ENCODE measurements at places on chromosomes 1 and 21.

GRCh38 chr1:204041803-204042505, 31.0 kb upstream of the SOX13 start:
- peak overlapping the region; percentile 13 for H3K27ac ChIP-seq
- no peaks in the 10 kb centered on the region for H3K36me3 ChIP-seq
- H3K4me3 ChIP-seq, result no peak overlapping the region
- peaks cover 6% of the 10 kb centered on the region for H3K4me1 ChIP-seq
- H3K27me3 ChIP-seq, result no peaks in the 10 kb centered on the region

GRCh38 chr1:169106095-169106920, at the start of gene ATP1B1:
TSS of gene ATP1B1 (plus strand) at chr1:169106690. CDS start at chr1:169106830, 140 bp downstream.
- peak; percentile 54 for DNase-seq
- no peaks in the 10 kb centered on the region for H3K27me3 ChIP-seq
- H3K36me3 ChIP-seq, result no peaks in the 10 kb centered on the region
- H3K4me1 ChIP-seq, result peaks cover 11% of the 10 kb centered on the region

DNA sequence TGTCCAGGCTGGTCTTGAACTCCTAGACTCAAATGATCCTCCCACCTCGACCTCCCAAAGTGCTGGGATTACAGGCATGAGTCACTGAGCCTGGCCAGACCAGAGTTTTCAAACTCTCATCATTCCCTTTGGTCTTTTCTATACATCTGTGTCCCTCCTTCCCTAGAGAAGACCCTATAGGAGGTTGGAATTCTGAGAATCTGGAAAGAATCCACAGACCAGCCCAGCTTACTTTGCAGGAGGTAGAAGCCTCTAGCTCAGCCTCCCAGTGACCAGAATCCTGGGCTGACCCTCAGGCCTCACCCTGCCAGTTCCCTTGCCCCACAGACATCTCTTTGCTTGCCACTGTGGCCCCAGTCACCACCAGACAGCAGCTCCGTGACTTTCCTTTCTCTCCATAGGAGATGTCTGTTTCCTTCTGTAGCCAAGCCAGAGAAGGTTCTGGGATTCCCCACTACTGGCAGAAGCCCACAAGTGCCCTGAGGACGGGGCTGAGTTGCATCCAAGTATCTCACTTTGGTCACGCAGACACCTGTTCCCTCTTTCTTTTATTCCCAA, 34.7 kb upstream of the KHDRBS1 start:
- H3K27ac ChIP-seq, result no peak overlapping the region
- H3K4me3 ChIP-seq, result no peak overlapping the region
- H3K27me3 ChIP-seq, result no peaks in the 10 kb centered on the region
- H3K36me3 ChIP-seq, result no peaks in the 10 kb centered on the region
- no peak for DNase-seq

- H3K36me3 ChIP-seq, result no peaks in the 10 kb centered on the region
- H3K4me1 ChIP-seq, result no peaks in the 10 kb centered on the region
- H3K4me3 ChIP-seq, result no peak overlapping the region
- DNase-seq, result no peak
- H3K27ac ChIP-seq, result no peak overlapping the region
Observed at GRCh38 chr1:92444351-92444750, 42.4 kb downstream of the GFI1 start.

GRCh38 chr1:243397613-243398321, 141.9 kb downstream of the SDCCAG8 start:
- H3K36me3 ChIP-seq, result no peaks in the 10 kb centered on the region
- H3K27ac ChIP-seq, result no peak overlapping the region
- H3K4me3 ChIP-seq, result no peak overlapping the region

GRCh38 chr1:161079436-161080110, 9.8 kb downstream of the NECTIN4 start:
- no peaks in the 10 kb centered on the region for H3K4me1 ChIP-seq
- no peaks in the 10 kb centered on the region for H3K27me3 ChIP-seq
- DNase-seq, result no peak

DNA sequence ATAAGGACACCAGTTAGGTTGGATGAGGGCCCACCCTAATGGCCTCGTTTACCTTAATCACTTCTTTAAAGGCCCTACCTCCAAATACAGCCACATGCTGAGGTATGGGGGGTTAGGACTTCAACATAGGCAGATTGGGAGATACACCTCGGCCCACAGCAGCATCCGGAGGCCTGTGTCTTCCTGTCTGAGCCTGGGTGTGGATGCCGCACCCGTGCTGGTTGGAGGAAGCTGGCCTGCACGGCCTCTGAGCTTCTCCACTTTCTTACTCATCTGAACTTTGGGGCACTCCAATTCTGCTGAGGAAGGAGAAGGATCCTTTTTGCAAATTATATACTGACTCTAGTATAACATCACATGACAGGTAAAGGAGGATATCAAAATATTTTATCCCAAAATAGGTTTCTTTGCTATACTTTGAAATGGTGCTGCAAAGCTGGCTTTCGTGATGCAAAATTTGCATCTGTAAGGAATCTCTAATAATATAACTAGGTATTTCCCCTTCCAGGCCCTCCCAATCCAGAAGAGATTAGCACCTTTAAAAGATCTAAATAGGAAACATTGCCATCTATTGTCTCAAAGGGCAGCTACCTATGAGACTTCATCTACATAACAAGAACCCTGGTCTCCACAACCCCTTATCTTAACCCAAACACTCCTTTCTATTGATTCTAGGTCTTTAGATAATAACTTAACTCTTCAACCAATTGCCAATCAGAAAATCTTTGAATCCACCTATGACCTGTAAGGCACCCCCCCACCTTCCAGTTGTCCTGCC, 247.6 kb downstream of the KCNJ6 start:
- H3K36me3 ChIP-seq, result no peaks in the 10 kb centered on the region
- no peaks in the 10 kb centered on the region for H3K27me3 ChIP-seq
- H3K4me3 ChIP-seq, result no peak overlapping the region
- no peak for DNase-seq
- H3K4me1 ChIP-seq, result no peaks in the 10 kb centered on the region

GRCh38 chr1:208851366-208851765, 607.2 kb upstream of the PLXNA2 start:
- DNase-seq, result no peak
- no peak overlapping the region for H3K4me3 ChIP-seq
- H3K4me1 ChIP-seq, result no peaks in the 10 kb centered on the region
- no peaks in the 10 kb centered on the region for H3K36me3 ChIP-seq

DNA sequence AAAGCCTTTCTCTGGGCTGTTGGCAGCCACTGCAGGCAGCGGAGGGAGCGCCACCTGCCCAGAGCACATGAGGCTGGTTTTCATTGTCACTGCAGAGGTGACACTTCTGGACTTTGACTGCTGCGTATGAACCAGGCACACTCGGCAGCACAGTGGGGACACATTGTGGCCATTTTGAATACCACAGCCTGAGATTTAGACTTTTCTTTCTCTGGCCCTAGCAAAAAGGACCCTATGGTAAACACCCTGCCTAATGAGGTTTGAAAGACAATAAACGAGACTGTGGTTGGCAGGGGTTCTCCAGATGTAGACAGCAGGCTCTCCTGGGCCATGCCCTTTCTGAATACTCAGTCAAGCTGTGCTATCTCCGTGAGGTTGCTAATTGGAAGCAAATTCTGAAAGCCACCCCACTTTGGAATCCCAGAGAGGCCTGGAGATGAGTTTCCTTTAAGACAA, 12.0 kb upstream of the KCNE2 start:
- no peaks in the 10 kb centered on the region for H3K27me3 ChIP-seq
- H3K36me3 ChIP-seq, result no peaks in the 10 kb centered on the region
- H3K4me1 ChIP-seq, result no peaks in the 10 kb centered on the region
- no peak for DNase-seq

DNA sequence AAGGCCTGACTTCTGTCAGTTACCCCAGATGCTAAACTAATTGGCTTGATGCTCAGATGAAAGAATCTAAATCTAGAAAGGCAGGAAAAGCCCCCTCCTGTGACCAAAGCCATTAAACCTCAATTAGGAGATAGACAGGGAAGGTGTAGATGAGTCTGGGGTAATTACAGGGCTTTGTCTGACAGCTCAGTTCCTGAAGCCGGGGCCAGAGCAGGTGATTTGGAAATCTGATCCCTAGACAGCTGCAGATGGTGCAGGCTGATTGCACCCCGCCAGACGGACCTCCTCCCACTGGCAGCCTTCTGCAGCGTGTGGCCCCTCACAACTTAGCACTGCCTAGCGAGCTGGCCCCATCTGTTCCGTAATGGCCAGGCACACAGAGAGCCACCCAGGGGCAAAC, 395.1 kb downstream of the HLX start:
- H3K4me3 ChIP-seq, result no peak overlapping the region
- H3K27ac ChIP-seq, result no peak overlapping the region
- H3K36me3 ChIP-seq, result no peaks in the 10 kb centered on the region

DNA sequence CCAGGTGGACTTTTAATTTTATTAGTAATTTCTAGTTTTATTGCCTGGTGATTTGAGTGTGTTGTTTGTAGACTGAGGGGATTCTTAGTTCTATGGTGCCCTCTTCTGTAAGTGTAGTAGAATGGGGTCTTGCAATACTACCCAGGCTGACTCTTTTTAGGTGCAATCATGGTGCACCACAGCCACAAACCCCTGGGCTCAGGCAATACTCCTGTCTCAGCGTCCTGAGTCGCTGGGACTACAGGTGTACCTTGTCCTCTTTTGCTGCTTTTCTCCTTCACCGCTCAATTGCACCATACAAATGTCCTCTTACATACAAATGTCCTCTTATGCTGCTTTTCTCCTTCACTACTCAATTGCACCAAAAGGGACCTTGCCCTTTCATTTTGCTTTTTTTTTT, 43.1 kb downstream of the SCP2 start:
- no peaks in the 10 kb centered on the region for H3K27me3 ChIP-seq
- H3K27ac ChIP-seq, result no peak overlapping the region
- peaks cover 15% of the 10 kb centered on the region for H3K36me3 ChIP-seq

DNA sequence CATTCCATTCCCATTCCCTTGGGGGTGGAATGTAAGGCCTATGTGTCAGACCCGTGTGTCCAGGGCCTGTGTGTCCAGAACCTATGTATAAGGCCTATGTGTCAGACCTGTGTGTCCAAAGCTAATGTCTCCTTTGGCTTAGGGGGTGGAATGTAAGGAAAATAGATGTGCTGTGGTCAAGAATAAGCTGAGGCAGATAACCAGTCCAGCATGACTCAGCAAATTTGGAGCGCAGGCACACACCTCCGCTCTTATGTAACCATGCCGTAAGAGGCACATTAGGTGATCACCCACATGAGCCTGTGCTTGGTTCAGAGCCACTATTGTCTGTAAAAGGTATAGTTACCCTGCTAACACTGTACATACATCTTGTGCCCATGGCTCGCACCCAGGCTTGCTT, 150.8 kb upstream of the SGIP1 start:
- H3K27ac ChIP-seq, result no peak overlapping the region
- H3K36me3 ChIP-seq, result no peaks in the 10 kb centered on the region
- no peak for DNase-seq
- H3K27me3 ChIP-seq, result no peaks in the 10 kb centered on the region
- H3K4me1 ChIP-seq, result no peaks in the 10 kb centered on the region
- no peak overlapping the region for H3K4me3 ChIP-seq

DNA sequence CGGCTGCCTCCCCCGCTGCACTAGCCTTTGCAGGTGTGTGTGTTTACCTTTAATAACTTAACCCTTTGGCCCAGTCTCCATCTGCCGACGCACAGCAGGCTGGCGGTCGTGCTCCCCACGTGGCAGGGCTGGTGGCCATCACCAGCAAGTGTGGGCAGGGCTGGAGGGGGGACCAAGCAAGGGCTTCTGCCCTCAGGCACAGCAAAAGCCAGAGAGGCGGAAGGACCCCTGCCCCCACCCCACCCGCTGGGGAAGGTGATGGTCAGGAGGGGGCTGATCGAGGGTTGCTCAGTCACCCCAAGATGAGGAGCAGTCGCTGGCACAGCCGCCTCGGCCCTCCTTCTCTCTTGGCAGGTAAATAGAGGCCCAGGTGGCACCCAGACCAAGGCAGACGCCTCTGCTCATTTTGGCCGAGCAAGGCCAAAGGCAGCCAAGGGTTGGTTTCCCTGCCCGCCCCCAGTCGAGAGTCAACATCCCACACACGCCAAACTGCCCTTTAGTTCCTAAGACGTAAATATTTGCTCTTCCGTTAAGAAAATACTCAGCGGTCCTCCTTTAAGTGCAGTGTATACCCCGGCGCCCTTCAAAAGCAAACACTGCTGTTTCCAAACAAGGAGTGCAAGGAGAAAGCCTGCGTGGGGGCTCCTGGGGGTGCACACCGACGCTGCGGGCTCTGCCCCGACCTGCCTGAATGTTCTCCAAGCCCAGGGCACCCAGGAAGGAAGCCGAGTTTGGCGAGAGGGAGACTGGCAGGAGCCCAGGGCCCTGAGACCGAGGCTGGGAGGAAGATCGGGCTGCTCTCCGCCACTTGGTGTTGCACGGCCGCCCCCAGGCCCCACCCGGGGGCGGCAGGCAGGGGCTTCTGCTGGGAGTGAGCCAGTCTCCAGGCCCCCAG, 82.7 kb downstream of the SIK1 start:
- no peaks in the 10 kb centered on the region for H3K36me3 ChIP-seq
- no peak overlapping the region for H3K27ac ChIP-seq
- no peak for DNase-seq

GRCh38 chr1:44025816-44026215, 5.4 kb downstream of the SLC6A9 start:
- peaks cover 5% of the 10 kb centered on the region for H3K4me1 ChIP-seq
- H3K4me3 ChIP-seq, result no peak overlapping the region
- no peak for DNase-seq
- H3K27me3 ChIP-seq, result no peaks in the 10 kb centered on the region

DNA sequence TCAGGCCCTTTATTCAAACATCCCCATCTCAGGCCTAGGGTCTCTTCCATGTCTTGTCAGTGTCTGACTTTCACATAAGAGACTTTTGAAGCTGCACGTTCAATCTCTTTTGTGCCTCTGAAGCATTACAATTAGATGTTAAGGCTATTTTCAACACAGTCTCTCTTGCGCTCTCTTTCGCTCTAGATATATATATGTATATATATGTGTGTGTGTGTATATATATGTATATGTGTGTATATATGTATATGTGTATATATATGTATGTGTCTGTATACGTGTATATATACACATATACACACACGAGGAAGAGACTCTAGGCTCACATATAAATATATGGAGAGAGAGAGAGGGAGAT, 162.5 kb upstream of the RNPC3 start:
- no peak overlapping the region for H3K4me3 ChIP-seq
- no peaks in the 10 kb centered on the region for H3K36me3 ChIP-seq
- H3K27me3 ChIP-seq, result no peaks in the 10 kb centered on the region
- no peak for DNase-seq

GRCh38 chr1:208028526-208028925, 117.6 kb upstream of the CD34 start:
- no peak for DNase-seq
- no peak overlapping the region for H3K4me3 ChIP-seq
- peak overlapping the region; percentile 80 for H3K27ac ChIP-seq
- H3K4me1 ChIP-seq, result peaks cover 11% of the 10 kb centered on the region
- H3K36me3 ChIP-seq, result peaks cover 5% of the 10 kb centered on the region

All from ascending aorta (tissue), 2 donors.